ENCODE measurements at places on chromosomes 5 and 9. TPM values are rescaled to one million over a fixed set of nuclear protein-coding genes. Genes with fewer than 3 reads are reported as not detected.

SUB1 gene
- total RNA-seq, result 657 TPM

NR4A3 gene
- 7.1 TPM for total RNA-seq

TMEM171 gene
- not detected for total RNA-seq

IL13 gene
- total RNA-seq, result not detected

SPATA31A3 gene
- total RNA-seq, result not detected

ELOVL7 gene
- total RNA-seq, result 2.0 TPM

CXCL14 gene
- 0.26 TPM for total RNA-seq

TEK gene
- not detected for total RNA-seq

DOLK gene
- total RNA-seq, result 18.3 TPM

SH3RF2 gene
- total RNA-seq, result 10.6 TPM

DNM1 gene
- 1.2 TPM for total RNA-seq

PCDHB16 gene
- 0.32 TPM for total RNA-seq

ZFR gene
- 123 TPM for total RNA-seq

RNF183 gene
- not detected for total RNA-seq

KCNMB1 gene
- not detected for total RNA-seq

Data from NCI-H460 (cell line).